CD4-positive, alpha-beta memory T cell (primary cell): ENCODE measurements at places on chromosomes 16 and 17.
A peak's percentile ranks its signal among the peaks of the same experiment; 100 is the strongest.

DNA sequence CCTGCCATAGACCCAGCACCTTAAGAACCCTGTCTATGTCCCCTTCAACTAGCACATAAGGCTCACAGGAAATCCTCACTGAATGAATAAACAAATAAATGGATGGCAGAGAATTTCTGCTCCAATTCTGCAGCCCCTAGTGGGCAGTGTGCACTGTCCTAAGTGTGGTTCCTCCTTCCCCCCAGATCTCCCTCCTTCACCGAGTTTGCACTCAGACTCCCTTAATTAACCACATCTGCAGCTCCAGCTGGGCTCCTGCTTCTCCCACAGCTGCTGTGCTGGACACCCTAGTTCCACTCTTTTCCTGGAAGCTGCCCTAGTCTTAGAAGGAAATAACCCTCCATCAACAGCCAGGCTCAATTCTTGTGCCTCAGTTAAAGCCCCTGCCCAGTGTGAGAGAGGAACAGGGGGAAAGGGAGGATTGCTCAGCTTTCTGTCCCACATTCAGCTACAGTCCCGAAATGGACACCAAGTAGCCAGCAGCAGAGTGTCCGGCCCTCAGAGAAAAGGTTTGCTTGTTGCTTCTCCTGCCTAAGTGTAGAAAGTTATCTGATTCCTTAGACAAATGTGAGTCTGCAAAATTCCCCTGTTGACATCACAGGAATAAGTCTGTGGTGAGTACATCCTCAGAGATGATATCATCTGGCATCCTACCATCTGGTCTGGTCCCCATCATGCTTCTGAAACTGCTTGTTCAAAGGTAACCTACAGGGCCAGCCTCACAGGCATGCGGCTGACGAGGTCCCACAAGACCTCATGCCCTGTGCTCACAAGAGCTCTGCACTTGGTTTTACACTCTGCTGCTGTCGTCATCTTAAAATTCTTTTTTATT, 12.3 kb downstream of the LRRC3C start:
- peak; percentile 44 for DNase-seq
- no peaks in the 10 kb centered on the region for H3K36me3 ChIP-seq
- peaks cover 15% of the 10 kb centered on the region for H3K4me1 ChIP-seq
- no peak overlapping the region for H3K4me3 ChIP-seq
- peak overlapping the region; percentile 43 for H3K27ac ChIP-seq

DNA sequence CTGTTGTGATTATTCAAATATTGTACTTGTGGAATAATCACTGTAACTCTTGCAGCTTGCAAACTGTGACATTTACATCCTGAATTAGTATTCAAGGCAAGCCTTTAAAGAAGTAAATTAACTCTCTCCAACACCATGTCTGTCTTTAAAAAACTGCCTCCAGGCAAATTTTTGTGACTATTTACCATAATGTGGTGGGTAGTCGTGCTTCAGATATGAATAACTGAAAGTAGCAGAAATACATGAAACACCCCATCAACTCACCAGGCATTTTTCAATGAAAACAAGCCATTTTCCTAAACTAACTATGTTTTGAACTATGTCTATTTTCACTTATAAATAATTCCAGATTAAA, 217.4 kb upstream of the PSMD7 start:
- H3K27me3 ChIP-seq, result no peaks in the 10 kb centered on the region
- no peak overlapping the region for H3K4me3 ChIP-seq
- H3K36me3 ChIP-seq, result no peaks in the 10 kb centered on the region
- no peak overlapping the region for H3K27ac ChIP-seq
- no peak for DNase-seq
- no peaks in the 10 kb centered on the region for H3K4me1 ChIP-seq

DNA sequence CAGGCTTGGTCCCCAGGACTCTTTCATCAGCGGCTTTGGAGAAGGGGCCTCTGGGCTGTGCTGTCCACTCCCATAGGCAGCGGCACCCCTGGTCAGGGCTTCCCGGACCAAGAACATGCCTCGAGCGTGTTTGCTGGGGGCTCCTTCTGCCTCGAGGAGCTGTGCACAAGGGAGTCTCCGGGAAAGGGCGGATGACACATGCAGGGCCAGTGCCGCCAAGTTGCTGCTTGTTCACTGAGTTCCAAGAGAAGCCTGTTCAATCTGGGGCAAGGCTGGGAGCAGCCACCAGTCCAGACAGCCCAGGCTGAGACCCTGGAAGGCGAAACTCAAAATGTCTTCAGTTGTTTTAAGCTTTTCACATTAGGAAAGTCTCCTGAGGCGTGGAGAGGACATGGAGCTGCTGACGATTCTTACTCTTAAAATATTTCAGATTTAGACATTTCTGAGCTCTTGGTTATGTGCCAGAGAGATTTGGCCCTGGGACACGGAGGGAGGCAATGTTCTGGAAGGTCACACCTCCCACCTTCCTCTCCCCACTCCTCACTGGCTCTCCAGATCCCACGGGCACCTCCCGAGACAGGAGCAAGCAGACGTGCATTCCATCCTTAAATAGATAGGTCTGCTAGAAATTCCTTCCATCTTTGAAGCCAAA, 84.5 kb upstream of the ZNF469 start:
- DNase-seq, result no peak
- no peaks in the 10 kb centered on the region for H3K36me3 ChIP-seq
- H3K4me3 ChIP-seq, result no peak overlapping the region
- no peaks in the 10 kb centered on the region for H3K27me3 ChIP-seq

DNA sequence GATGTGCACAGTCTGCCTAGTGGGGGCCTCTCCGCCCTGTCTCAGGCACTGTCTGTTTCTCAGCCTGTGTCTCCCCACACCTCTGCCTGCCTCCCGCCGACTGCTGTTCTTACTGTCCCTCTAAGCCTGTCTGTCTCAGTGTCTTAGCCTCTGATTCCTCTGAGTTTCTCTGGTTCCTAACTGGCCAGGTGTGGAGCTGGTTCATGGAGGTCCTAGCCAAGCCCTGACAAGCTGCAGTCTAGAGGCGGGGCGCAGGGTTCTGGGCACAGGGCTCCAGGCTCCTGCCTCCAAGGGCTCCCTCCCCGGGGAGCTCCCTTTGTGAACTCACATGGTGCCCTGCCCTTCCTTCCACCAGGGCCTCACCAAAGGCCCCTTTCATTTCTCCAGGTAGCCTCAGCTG, 19.4 kb downstream of the C17orf100 start:
- no peaks in the 10 kb centered on the region for H3K36me3 ChIP-seq
- no peak for DNase-seq
- H3K27ac ChIP-seq, result no peak overlapping the region
- H3K4me1 ChIP-seq, result peaks cover 2% of the 10 kb centered on the region
- H3K27me3 ChIP-seq, result no peaks in the 10 kb centered on the region
- no peak overlapping the region for H3K4me3 ChIP-seq

- no peak for DNase-seq
- H3K4me1 ChIP-seq, result no peaks in the 10 kb centered on the region
- no peak overlapping the region for H3K4me3 ChIP-seq
- no peaks in the 10 kb centered on the region for H3K27me3 ChIP-seq
- no peaks in the 10 kb centered on the region for H3K36me3 ChIP-seq
- H3K27ac ChIP-seq, result no peak overlapping the region
Observed at GRCh38 chr16:82454152-82454551, 172.6 kb upstream of the CDH13 start.

GRCh38 chr16:84754956-84755672, 55.3 kb downstream of the USP10 start:
- no peak overlapping the region for H3K4me3 ChIP-seq
- no peak for DNase-seq
- H3K36me3 ChIP-seq, result peaks cover under 1% of the 10 kb centered on the region
- peak overlapping the region; percentile 44 for H3K27ac ChIP-seq
- H3K27me3 ChIP-seq, result no peaks in the 10 kb centered on the region
- H3K4me1 ChIP-seq, result peaks cover 90% of the 10 kb centered on the region

- DNase-seq, result no peak
- H3K4me1 ChIP-seq, result no peaks in the 10 kb centered on the region
- H3K4me3 ChIP-seq, result no peak overlapping the region
- H3K36me3 ChIP-seq, result no peaks in the 10 kb centered on the region
Observed at GRCh38 chr16:68961778-68962402, 118.6 kb downstream of the TANGO6 start.
